Hepatocyte (in vitro differentiated cells): ENCODE measurements at places on chromosomes 4 and X. TPM values are rescaled to one million over a fixed set of nuclear protein-coding genes. Genes with fewer than 3 reads are reported as not detected.
A peak's percentile ranks its signal among the peaks of the same experiment; 100 is the strongest.

Gene GYPE
- polyA plus RNA-seq = not detected in 2 replicates

Gene STPG2
- 0.94 and 0.98 TPM in 2 replicates for polyA plus RNA-seq

Gene BDH2
- 84.2 and 86.4 TPM in 2 replicates for polyA plus RNA-seq

Gene SHOX
- not detected in 2 replicates for polyA plus RNA-seq

Gene BEND4
- polyA plus RNA-seq = 0.06 TPM in 1 of 2 replicates, not detected in the other

Gene SMIM10
- polyA plus RNA-seq = 2.6 and 3.4 TPM in 2 replicates

- no peak overlapping the region for H3K4me3 ChIP-seq
- no peaks in the 10 kb centered on the region for H3K27me3 ChIP-seq
- no peaks in the 10 kb centered on the region for H3K4me1 ChIP-seq
- DNase-seq = no peak
- peak overlapping the region; percentile 16 for H3K27ac ChIP-seq
These were observed 169.3 kb upstream of the FRMPD4 start for GRCh38 chrX:11968991-11969390.

- H3K36me3 ChIP-seq = no peaks in the 10 kb centered on the region
- peak overlapping the region; percentile 13 for H3K27ac ChIP-seq
- DNase-seq = no peak
- no peaks in the 10 kb centered on the region for H3K27me3 ChIP-seq
- peaks cover 18% of the 10 kb centered on the region for H3K4me1 ChIP-seq
These were observed 93.5 kb upstream of the UCP1 start for GRCh38 chr4:140662082-140662869.

GRCh38 chrX:136665258-136665900 is 17.4 kb downstream of the CD40LG start:
- no peaks in the 10 kb centered on the region for H3K4me1 ChIP-seq
- no peak overlapping the region for H3K4me3 ChIP-seq

GRCh38 chrX:119647552-119648420 is 41.6 kb upstream of the NKRF start:
- no peak overlapping the region for H3K4me3 ChIP-seq
- H3K36me3 ChIP-seq = no peaks in the 10 kb centered on the region
- no peak overlapping the region for H3K27ac ChIP-seq

DNA sequence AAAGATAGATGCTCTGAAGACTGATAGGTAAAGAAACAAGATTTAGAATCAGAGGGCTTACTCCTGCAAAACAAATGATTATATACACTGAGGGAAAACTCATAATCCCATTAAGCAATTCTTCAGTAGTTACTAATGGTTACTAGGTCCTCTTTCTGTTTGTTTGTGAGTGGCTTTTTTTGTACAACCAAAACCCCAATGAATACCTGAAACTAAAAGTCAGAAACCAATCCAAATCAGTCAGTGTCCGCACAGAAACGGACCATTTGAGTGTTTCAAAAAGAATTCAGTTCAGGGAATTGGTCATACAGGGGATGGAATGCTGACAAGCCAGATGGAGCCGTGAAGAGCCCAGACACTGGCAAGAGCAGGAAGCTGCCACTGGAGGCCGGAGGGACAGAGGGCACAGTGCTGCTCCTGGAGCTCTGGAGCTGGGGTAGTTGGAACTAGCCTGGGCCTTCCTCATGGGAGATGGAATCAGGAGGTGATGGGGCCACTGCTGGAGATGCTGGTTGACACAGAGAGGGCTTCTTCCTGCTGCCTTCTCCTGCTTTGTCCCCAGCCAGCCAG is 31.9 kb downstream of the SETD7 start:
- H3K4me3 ChIP-seq = no peak overlapping the region
- no peaks in the 10 kb centered on the region for H3K4me1 ChIP-seq
- no peaks in the 10 kb centered on the region for H3K36me3 ChIP-seq
- no peak for DNase-seq
- no peak overlapping the region for H3K27ac ChIP-seq

DNA sequence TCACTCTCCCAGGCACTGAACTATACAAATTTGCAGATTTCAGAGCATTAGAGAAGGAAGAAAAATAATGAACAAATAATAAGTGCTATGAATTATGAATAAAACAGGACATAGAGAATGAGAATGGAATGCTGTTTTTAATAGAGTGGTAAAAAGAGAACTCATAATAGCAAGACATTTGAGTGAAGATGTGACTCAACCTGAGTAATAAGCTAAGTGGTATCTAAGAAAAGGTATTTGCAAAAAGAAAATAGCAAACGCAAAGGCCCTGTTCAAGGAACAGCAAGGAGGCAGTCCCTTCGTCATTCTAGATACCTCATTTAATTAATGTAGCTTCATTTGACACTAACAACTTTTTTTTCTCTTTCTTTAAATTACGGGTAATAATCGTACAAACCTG is 1910.0 kb upstream of the TENM3 start:
- no peaks in the 10 kb centered on the region for H3K36me3 ChIP-seq
- H3K27ac ChIP-seq = no peak overlapping the region
- H3K4me1 ChIP-seq = no peaks in the 10 kb centered on the region
- no peaks in the 10 kb centered on the region for H3K27me3 ChIP-seq
- no peak overlapping the region for H3K4me3 ChIP-seq

GRCh38 chrX:50442426-50443116 is 28.1 kb downstream of the DGKK start:
- H3K27ac ChIP-seq = no peak overlapping the region
- DNase-seq = no peak
- H3K4me3 ChIP-seq = no peak overlapping the region
- no peaks in the 10 kb centered on the region for H3K27me3 ChIP-seq

DNA sequence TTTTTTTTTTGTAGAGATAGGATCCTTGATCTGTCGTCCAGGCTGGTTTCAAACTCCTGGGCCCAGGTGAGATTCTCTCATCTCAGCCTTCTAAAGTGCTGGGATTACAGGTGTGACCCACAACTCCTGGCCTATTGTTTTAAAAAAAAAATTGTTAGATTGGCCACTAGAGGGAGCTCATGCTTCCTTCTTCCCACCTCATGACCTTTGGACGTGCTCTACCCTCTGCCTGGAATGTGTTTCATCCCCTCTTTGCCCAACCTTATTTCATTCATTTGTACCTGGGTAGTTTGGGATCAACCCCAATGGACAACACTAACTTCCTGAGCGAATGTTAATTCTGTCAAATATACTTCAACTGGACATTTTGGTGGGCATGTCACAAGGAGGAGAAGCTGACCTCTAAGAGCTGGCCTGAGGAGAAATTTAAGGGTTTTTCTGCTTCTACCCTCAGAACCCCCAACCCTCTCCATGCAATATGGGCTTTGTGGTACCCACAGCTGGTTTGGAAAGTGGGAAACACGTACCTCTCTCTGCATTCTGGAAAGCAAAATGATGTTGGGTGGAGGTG is 6.4 kb downstream of the PPEF2 start:
- H3K4me1 ChIP-seq = no peaks in the 10 kb centered on the region
- H3K4me3 ChIP-seq = no peak overlapping the region
- no peak overlapping the region for H3K27ac ChIP-seq
- H3K27me3 ChIP-seq = no peaks in the 10 kb centered on the region
- H3K36me3 ChIP-seq = no peaks in the 10 kb centered on the region

GRCh38 chr4:52107336-52107735 is 56.2 kb downstream of the SPATA18 start:
- no peak overlapping the region for H3K4me3 ChIP-seq
- H3K27ac ChIP-seq = peak overlapping the region; percentile 36
- DNase-seq = no peak
- H3K27me3 ChIP-seq = no peaks in the 10 kb centered on the region

DNA sequence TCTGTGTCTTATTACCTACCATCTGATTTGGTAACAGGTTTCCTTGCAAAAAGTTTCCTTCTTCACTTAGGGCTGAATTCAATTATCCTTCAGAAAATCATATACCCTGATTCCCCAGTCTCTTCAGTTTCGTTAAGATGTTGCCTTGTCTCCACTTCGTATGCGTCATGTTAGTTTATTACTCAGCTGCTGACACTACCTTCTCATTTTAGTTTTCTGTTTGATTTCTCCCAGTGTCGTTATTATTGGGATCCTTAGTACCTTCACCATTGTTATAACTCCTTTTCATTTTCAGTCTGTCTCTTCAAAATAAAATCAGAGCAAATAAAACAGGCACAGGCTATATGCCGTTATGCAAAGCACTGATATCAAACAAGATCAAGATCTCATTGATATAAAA is 87.5 kb upstream of the RBPJ start:
- DNase-seq = no peak
- H3K27me3 ChIP-seq = no peaks in the 10 kb centered on the region
- no peak overlapping the region for H3K27ac ChIP-seq
- H3K4me3 ChIP-seq = no peak overlapping the region
- H3K4me1 ChIP-seq = peaks cover 9% of the 10 kb centered on the region

- H3K27ac ChIP-seq = no peak overlapping the region
- no peak overlapping the region for H3K4me3 ChIP-seq
- H3K4me1 ChIP-seq = no peaks in the 10 kb centered on the region
- no peaks in the 10 kb centered on the region for H3K36me3 ChIP-seq
- no peaks in the 10 kb centered on the region for H3K27me3 ChIP-seq
- DNase-seq = no peak
These were observed 128.9 kb downstream of the UGT8 start for GRCh38 chr4:114727461-114727860.
